ENCODE measurements at places on chromosomes 6 and 20.

DNA sequence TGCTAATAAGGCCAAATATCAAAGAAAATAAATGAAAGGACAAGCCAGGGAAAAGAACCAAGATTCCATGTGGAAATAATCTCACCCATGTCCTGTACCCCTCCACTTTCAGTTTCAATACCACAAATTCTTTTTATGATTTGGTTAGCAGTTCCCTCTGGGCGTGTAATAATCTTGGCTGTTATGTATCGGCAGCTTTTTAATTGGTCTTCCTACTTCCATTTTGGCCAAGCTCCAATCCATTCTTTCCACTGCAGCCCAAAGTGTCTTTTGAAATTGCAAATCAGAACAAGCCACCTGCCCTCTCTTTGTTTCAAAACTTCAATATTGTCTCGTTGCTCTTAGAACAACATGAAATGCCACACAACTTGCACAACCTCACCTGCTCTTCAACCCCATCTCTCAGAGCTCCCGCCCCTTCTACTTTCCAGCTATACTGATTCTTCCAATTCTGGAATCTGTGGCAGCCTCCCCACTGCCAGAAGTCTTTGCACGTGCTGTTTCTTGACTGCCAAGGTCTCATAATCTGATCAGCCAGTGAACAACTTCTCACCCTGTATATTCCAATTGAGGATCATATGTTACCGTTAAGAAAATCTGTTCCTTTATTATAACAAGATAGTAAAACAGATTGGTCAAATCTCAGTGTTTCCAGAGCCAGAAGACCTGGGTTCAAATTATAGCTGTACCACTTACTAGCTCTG, 354.5 kb downstream of the CBLN4 start:
- no peak for DNase-seq
- no peaks in the 10 kb centered on the region for H3K36me3 ChIP-seq
- H3K27ac ChIP-seq: no peak overlapping the region
- H3K27me3 ChIP-seq: no peaks in the 10 kb centered on the region
- H3K4me1 ChIP-seq: no peaks in the 10 kb centered on the region

DNA sequence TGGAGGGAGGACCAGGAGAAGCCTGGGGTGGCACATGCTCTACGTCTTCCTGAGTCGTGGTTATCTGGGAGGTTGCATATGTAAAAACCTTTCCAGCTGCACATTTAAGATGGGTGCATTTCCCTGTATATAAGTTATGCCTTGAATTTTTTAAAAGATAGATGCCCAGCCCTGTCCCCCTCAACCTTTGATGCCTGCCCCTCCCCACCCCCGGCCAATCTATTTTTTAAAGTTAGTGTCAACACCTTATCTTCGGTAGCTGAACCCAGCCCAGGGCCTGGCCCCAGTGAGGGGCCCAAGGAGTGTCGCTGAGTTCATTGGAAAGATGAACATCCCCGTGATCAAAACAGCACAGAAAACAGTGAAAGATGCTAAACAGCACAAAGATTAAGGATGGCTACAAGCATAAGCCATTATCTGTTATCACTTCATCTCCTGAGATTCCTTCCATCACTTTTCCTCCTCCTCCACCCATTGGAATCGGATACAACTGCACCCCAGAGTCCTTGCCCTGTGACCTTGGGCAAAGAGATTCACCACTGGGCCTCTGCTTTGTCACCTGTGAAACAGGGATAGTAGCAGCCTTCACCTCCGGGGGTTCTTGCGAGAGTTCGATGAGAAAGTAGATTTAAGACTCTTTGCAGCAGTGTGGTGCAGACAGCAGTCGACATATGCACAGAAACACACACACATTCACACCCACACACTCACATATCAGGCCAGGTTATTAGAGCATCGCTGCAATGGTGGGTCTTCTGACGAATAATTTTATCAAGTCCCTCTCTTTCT, 47.5 kb downstream of the SIRPA start:
- no peak for DNase-seq
- no peak overlapping the region for H3K4me3 ChIP-seq
- H3K27ac ChIP-seq: no peak overlapping the region
- no peaks in the 10 kb centered on the region for H3K36me3 ChIP-seq
- no peaks in the 10 kb centered on the region for H3K4me1 ChIP-seq
- H3K27me3 ChIP-seq: no peaks in the 10 kb centered on the region

GRCh38 chr6:169366258-169366901, 112.7 kb upstream of the THBS2 start:
- H3K4me1 ChIP-seq: no peaks in the 10 kb centered on the region
- H3K36me3 ChIP-seq: no peaks in the 10 kb centered on the region

- H3K27ac ChIP-seq: no peak overlapping the region
- H3K36me3 ChIP-seq: peaks cover 16% of the 10 kb centered on the region
- H3K27me3 ChIP-seq: no peaks in the 10 kb centered on the region
Observed at GRCh38 chr20:50094522-50094921, 18.4 kb downstream of the UBE2V1 start.

DNA sequence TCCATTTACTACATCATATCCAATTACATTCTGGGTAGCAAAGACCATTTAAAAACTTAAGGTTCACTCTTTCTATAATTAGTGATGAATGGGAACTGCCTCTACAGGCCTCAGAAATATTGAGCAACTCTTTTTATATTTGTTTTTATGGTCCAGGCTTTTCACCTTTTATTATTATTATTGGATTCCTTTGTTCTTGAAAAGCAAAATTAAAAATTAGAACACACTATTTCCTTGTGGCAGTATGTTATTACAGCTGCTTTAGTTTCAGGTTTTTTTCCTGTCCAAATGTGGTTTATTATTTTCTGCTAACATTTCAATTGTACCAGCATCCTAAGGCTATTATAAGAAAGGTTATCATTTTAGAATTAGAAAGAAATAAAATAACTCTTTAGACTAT, 150.1 kb downstream of the FARS2 start:
- H3K27ac ChIP-seq: no peak overlapping the region
- DNase-seq: no peak
- H3K4me3 ChIP-seq: no peak overlapping the region
- H3K4me1 ChIP-seq: no peaks in the 10 kb centered on the region

GRCh38 chr6:23027281-23027680, 457.9 kb downstream of the HDGFL1 start:
- no peaks in the 10 kb centered on the region for H3K4me1 ChIP-seq
- H3K36me3 ChIP-seq: no peaks in the 10 kb centered on the region
- no peak for DNase-seq
- no peak overlapping the region for H3K4me3 ChIP-seq
- H3K27ac ChIP-seq: no peak overlapping the region
- H3K27me3 ChIP-seq: no peaks in the 10 kb centered on the region

DNA sequence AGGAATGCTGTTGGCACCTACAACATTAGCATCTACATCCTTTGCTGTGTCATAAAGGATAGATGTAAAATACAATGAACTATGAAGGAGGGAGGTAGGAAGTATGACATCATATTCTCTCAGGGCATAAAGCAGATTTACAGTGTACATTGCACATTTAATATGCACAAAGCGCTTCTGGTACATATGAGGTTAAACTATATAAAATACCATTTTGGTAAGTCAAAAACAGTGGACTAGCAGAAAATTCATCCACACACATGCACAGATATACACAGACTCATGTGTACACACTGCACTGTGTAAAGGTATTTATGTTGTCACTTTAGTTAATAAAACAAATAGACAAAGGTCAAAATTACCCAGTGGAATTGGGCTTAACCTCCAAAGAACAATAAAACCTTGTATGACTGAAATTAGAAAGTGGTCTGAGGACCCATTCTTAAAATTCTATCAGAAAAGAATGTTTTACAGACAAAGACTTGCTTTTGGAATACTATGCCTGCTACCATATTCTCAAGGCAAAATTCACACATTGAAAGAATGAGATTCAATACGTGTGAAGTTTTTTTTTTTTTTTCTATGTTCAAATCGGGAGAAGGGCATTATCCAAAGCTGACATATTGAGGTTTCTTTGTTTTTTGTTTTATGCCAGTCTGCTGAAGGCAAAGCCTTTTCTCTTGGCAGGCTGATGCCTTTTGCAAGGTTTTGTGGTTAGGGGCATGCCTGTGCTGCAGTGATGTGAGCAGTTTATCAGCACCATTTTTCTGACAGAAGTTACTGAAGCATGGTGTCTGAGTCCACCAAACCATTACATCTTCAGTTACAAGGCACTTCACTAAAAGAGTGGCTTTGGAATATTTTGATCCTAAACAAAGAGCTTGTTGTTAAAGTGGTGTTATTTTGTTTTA, 199.0 kb downstream of the PLCB1 start:
- H3K4me3 ChIP-seq: no peak overlapping the region
- no peaks in the 10 kb centered on the region for H3K27me3 ChIP-seq
- H3K27ac ChIP-seq: no peak overlapping the region
- no peaks in the 10 kb centered on the region for H3K4me1 ChIP-seq

DNA sequence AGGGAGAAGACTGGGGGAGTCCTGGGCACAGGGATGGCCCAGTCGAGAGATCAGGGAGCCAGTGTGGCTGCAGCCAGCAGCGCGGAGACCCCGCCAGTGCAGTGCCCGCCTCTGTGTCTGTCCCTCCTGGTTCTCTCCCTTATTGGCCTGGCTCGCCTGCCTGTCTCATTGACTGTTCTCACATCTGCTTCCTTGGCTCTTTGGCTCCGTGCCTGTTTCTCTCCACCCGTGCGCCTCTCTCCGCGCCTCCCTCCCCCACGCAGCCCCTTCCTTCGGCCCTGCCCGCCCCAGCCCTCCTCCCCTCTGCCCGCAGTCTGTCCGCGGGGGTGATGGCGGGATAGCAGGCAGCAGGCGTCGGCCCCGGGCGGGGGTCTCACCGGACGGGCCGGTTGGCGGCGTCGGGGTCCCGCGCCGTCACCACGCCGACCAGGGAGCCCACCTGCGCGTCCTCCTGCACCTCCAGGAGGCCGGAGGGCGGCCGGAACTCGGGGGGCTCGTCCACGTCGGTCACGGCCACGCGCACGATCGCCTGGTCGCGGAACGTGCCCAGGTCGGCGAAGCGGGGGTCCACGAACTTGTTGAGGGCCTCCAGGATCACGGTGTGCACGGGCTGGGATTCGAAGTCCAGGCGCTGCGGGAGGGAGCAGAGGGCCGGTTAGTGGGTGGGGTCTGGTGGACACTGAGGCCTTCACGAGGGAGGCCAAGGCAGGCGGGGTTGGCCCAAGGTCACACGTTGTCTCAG, 92.0 kb downstream of the CD40 start:
- H3K4me3 ChIP-seq: no peak overlapping the region
- no peaks in the 10 kb centered on the region for H3K27me3 ChIP-seq
- H3K36me3 ChIP-seq: no peaks in the 10 kb centered on the region
- no peaks in the 10 kb centered on the region for H3K4me1 ChIP-seq
- H3K27ac ChIP-seq: no peak overlapping the region

DNA sequence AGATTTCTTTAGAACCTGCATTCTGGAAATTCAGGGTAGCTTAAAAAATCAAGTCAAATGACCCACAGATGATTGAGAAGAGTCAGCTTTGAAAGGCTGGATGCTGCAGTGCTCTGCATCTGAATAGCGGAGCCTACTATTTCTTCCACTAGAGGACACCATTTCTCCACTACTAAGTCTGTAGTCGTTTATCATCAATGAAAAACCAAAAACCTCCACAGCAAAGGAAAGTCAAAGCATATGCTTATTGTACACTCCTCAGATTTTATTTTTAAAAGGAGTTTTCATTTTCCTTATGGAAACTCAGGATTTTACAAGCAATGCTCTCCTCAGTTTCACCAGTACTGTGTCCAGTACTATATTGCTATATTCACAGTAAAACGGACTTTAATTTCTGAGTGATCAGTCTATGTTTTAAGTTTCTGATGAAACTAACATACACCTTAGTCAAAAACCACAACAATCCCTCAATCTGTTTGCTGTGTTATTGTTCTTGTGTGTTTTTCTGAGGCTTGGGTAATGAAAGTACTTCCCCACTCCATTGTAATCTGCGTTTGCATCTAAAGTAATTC, 50.5 kb upstream of the ENPP5 start:
- H3K4me3 ChIP-seq: no peak overlapping the region
- H3K27me3 ChIP-seq: no peaks in the 10 kb centered on the region
- 0 out of 2 replicates have a peak overlapping the region, but pooled peaks have one; percentile 35 for H3K27ac ChIP-seq
- no peaks in the 10 kb centered on the region for H3K36me3 ChIP-seq
- peaks cover 35% of the 10 kb centered on the region for H3K4me1 ChIP-seq
- DNase-seq: peak; percentile 87

DNA sequence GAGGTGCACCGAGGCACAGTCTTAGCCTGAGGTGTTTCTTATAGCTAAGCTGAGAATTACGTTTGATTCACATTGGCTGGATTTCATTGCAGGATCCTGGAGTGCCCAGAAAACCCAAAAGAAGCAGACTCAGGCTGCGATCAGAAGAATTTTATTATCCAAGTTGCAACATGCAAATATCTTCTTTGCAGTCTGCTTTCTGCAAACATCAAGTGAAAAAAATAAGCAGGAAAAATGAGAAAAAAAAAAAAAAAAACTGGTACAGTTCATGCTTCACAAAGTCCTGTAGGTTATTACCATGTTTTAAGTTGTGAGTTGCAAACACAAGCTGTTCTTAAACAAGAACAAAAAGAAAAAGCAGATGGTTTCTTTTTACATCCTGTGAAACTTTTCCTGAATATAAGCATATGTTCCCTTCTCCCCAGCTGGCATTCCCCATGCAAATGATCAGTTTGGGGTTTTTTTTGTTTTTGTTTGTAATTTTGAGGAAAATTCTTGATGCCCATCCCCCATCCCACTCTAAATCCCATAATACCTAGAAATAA, 349.0 kb downstream of the CBLN4 start:
- DNase-seq: no peak
- H3K27me3 ChIP-seq: no peaks in the 10 kb centered on the region
- no peaks in the 10 kb centered on the region for H3K36me3 ChIP-seq

- no peak for DNase-seq
- H3K4me1 ChIP-seq: peaks cover 49% of the 10 kb centered on the region
- H3K4me3 ChIP-seq: no peak overlapping the region
Observed at GRCh38 chr20:57695012-57695411, 14.8 kb downstream of the PMEPA1 start.

GRCh38 chr6:49787176-49787575, at the start of gene PGK2:
Gene PGK2, minus strand, starts transcription at chr6:49787285. Its CDS starts 98 bp downstream, at chr6:49787187.
- H3K4me3 ChIP-seq: no peak within 1 kb of the TSS
- no peaks in the 10 kb centered on the region for H3K27me3 ChIP-seq
- DNase-seq: peak; percentile 46
- no peaks in the 10 kb centered on the region for H3K4me1 ChIP-seq

DNA sequence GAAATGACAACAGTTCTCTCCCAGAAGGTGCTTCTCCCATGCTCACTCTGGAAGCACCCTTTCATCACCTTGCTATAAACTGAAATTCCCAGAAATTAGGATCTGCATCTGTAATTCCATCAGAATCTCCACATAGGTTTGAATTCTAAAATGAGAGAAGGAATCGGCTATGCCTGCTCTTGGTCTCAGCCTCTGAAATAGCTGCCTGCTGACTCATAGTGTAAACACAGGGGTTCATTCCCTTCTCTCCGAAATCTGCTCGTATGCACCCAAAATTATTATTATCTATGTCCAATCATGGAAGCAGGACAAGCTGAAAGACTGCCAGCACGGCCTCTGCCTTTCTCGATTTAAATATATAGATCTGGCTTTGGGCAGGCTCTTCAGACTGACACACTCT, 74.6 kb upstream of the TAB2 start:
- H3K36me3 ChIP-seq: no peaks in the 10 kb centered on the region
- H3K27ac ChIP-seq: no peak overlapping the region
- H3K4me3 ChIP-seq: no peak overlapping the region
- H3K27me3 ChIP-seq: no peaks in the 10 kb centered on the region
- no peaks in the 10 kb centered on the region for H3K4me1 ChIP-seq

GRCh38 chr6:34355889-34356288, 36.6 kb downstream of the NUDT3 start:
- peaks cover 73% of the 10 kb centered on the region for H3K4me1 ChIP-seq
- no peak for DNase-seq
- no peaks in the 10 kb centered on the region for H3K27me3 ChIP-seq

GRCh38 chr6:45942953-45943352, 72.7 kb downstream of the CLIC5 start:
- H3K27ac ChIP-seq: no peak overlapping the region
- no peaks in the 10 kb centered on the region for H3K36me3 ChIP-seq
- DNase-seq: peak; percentile 39

Data from Karpas-422 (cell line).